ENCODE measurements at places on chromosomes 2 and 18. TPM values are rescaled to one million over a fixed set of nuclear protein-coding genes. Genes with fewer than 3 reads are reported as not detected.

MYCN gene
- not detected for total RNA-seq

DNAH6 gene
- 0.86 TPM for total RNA-seq

PROC gene
- not detected for total RNA-seq

SDC1 gene
- 27.3 TPM for total RNA-seq

NFU1 gene
- 50.0 TPM for total RNA-seq

COBLL1 gene
- 33.2 TPM for total RNA-seq

FHOD3 gene
- total RNA-seq: 38.3 TPM

UGT1A4 gene
- total RNA-seq: not detected

MREG gene
- 6.0 TPM for total RNA-seq

All from articular chondrocyte of knee joint (primary cell).